CD4-positive, alpha-beta T cell treated with Interleukin-15 for 1 hour (primary cell): ENCODE measurements at places on chromosomes 12 and 14.

DNA sequence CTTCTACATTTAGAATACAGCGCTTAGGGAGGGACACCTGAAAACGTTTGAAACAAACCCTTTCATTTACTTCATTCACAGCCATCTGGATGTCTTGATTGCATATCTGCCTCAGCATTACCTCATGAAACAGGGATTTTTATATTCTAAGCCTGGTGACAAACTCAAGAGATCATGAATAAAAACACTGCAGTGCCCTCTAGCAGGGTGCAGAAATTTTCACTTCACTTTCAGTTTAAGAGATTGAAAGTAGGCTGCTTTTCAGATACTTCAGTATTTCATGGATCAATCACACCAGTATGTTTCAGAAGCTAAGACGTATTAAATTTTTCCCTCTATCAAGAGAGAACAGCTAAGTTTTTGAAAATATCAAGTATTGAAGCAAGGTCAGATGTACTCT lies 467.8 kb downstream of the MDGA2 start:
- DNase-seq, result no peak

DNA sequence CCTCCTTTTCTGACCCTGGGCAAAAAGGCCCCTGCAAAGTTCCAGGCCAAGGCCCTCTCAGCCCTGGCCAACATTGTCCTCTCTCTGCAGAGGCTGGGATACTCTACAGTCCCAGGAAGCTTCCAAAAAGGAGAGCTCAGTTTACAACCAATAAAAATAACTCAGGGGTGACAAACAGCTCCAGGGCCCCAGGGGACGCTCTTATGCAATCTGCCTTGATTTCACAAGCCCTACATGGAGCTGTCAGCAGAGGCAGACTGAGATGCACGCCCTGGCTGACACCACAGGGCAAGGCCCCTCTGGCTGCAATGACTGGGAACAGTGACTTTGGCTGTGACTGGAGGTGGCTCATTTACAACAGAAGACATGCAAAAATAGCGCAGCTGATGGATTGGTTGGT lies 129.0 kb upstream of the MED13L start:
- DNase-seq, result peak; percentile 73

DNA sequence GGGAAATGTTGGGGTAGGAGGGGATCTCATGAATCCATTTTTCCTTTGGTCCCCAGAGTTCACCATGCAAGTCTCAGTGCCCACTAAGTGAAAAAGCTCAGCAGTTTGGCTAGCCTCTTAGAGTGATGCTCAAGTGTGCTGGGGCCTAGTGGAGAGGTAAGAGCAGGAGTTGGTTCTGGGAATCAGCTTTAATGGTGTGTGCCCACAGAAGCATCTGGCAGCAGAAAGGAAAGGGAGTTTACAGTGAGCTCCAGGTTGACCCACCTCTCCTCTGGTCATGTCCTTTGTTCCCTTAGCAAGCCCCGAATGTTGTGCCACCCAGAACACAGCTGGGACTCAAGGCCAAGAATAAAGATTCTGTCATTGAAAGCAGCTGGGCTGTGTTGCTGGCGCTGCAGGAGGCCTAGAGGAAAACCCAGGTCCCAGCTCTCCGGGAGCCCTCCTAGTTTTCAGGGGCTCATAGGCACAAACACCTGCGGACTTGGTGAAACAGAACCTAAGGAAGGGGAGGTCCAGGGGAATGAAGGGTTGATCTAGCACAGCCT lies 320.8 kb downstream of the ZFP36L1 start:
- DNase-seq, result no peak

GRCh38 chr14:65179918-65180724 lies 77.8 kb upstream of the MAX start:
- peak; percentile 38 for DNase-seq

GRCh38 chr14:94548999-94549985 lies 11.9 kb upstream of the SERPINA4 start:
- DNase-seq, result no peak

DNA sequence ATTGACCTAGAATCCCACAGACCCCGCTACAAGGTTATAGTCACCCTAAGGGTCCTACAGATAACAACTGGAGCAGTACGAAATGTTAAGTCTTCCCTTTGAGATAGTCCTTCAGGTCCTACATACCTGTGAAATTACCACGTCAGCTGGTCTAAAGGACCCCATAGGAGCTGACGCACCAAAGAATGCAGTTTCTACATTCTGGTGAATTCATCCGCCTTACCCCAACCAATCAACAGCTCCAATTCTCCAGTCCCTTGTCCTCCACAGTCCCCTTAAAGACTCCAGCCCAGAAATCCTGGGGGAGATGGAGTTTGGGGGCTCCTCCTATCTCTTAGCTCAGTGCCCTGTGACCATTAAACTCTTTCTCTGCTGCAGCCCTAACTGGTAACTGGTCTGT lies 36.2 kb upstream of the PRMT8 start:
- no peak for DNase-seq

DNA sequence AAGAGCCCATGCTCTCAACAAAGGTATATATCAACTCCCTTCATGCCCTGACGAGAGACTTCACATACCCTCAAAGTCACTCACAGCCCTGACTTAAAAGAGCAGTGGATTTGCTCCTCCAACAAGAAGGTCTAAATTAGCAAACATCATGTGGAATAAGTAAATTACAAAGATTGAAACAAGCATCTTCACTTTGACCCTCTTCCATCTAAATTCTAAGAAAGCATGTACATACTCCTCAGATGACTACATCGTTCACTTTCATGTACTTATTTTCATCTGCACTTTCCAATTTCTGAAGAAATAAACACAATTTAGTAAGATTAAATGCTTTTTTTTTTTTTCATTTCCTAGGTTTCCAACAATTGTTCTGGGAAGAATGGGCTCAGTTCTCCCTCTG lies 38.6 kb upstream of the KRR1 start:
- no peak for DNase-seq

GRCh38 chr14:96626916-96627315 lies 124.7 kb downstream of the PAPOLA start:
- DNase-seq, result no peak
